ENCODE measurements at places on chromosomes 5 and 9.

GRCh38 chr9:72984991-72985390, 32.1 kb upstream of the ALDH1A1 start:
- no peak for DNase-seq

DNA sequence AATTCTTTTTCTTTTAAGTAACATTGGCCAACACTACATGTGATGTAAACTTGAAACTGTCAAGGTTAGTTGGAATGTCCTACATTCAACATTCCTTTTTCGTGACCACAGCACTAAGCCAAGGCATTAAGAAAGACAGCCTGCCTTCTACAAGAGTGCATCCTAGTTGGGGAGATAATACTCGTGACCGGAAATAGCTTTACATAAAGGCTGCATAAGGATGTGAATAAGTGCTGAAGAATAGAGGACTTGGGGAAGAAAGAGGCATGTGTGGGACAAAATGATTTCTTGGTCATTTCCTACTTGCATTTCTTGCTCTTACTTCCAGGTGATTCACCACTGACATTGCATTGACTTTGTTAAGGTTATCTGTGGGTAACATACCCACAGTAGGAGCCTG, 282.0 kb downstream of the DMRT2 start:
- no peak for DNase-seq

- no peak for DNase-seq
Measured at GRCh38 chr9:71909887-71910649, 925 bp downstream of the ABHD17B start.

DNA sequence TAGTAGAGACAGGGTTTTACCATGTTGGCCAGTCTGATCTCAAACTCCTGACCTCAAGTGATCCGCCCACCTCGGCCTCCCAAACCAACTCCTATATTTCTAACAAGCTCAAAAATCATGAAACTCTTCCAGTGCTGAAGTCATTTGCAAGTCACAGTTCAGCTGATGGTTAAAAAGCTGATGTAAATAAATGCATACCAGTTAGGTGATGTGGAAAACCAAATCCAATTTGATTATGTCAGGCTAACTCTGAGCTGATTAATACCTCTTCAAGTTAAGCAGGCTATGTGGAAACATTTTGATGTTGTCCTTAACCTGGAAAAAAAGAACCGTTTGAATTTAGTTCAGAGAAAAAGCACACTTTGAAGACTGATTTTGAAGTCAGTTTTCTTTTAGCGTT, 51.0 kb downstream of the TMEM252 start:
- no peak for DNase-seq

GRCh38 chr5:75611311-75612225, at the start of gene ANKDD1B:
ANKDD1B (plus strand) TSS chr5:75611453; CDS start chr5:75611635, 182 bp downstream.
- no peak for DNase-seq

DNA sequence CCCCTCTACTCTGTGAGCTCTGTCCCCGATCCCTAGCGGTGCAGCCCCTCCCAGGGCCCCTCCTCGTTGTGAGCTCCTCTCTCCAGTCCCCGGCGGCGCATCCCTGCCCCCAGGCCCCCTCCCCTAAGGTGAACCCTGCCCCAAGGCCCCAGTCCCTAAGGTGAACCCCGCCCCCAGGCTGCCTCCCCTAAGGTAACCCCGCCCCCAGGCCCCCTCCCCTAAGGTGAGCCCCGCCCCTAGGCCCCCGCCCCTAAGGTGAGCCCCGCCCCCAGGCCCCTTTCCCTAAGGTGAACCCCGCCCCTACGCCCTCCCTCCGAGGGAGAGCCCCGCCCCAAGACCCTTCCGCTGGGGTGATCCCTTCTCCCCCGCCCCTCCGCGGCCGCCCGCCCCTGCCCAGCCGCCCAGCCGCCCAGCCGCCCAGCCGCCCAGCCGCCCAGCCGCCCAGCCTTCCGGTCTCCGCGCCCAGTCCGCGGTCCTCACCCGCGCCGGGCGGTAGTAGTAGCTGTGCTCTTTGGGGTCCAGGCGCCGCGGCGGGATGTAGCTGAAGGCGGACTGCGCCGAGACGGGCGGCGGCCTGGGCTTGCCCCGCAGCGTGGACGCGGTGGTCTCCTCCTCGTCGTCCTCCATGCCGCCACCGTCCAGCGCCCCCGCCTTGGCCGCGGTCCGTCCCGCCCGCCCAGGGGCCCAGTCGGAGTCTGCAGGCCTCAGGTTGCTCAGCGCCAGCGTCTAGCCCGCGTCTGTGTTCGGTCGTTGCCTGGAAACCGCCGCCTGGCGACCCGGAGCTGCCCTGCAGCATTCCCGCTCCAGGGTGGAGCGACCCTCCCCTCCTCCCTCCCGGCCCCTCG, at the start of gene CFAP90:
Gene CFAP90 (minus strand): TSS at position 739 of the 845 bp plus-strand sequence. CDS start 112 bp downstream, at position 627.
- DNase-seq: no peak

DNA sequence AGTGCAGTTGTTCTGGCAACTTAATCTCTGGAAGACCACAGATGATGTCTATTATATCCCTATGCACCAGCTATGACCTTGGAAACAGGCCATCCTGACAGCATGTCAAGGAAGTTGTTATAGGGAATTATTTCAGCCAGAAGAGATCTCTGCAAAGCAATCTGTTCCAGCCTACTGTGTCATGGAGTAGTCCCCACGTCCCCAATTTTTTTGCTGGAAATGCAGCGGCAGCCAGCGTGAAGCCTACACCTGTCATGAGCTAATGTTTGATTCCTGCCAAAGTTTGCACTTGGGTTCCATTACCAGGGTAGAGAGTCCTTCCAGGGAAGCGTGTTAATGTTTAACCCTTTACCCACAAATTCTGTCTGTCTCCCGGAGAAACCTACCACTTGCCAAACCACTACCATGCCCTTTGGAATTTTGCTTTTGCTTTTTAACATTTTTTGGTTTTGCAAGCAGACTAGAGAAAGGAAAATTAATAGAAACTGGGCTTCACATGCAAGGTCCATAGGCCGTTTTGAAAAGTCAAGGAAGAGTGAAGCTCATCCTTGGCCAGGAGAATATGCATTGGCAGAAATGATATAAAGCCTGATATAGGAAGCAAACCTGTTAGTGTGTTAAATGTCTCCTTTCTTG, 174.9 kb upstream of the SPRY4 start:
- no peak for DNase-seq

- no peak for DNase-seq
Measured at GRCh38 chr9:105039175-105039799, 111.3 kb upstream of the ABCA1 start.

DNA sequence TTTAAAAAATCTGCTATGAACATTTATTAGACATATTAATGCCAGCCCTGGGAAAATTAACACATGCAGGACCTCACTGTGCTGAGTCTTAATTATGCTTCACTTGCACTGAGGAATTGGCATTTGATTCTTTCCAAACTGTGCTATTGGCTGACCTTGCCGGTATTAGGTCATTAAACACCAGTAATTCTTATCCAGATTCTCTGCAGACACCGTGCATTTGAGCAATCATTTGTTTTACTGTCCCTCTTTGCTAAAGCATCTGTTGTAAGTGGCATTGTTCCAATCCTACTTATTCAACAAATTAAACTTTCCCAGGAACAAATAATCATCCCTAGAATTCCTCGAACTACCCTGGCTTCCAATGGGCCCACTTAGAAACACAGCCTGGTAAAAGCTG, 145.0 kb downstream of the SLC12A2 start:
- peak; percentile 34 for DNase-seq

GRCh38 chr5:172274951-172275753, 8.4 kb downstream of the UBTD2 start:
- no peak for DNase-seq

GRCh38 chr5:74310997-74311930, 329.3 kb downstream of the ENC1 start:
- DNase-seq: no peak

GRCh38 chr5:43400082-43400481, 12.1 kb downstream of the CCL28 start:
- DNase-seq: no peak

GRCh38 chr9:131774636-131775035, 34.8 kb upstream of the RAPGEF1 start:
- DNase-seq: no peak

DNA sequence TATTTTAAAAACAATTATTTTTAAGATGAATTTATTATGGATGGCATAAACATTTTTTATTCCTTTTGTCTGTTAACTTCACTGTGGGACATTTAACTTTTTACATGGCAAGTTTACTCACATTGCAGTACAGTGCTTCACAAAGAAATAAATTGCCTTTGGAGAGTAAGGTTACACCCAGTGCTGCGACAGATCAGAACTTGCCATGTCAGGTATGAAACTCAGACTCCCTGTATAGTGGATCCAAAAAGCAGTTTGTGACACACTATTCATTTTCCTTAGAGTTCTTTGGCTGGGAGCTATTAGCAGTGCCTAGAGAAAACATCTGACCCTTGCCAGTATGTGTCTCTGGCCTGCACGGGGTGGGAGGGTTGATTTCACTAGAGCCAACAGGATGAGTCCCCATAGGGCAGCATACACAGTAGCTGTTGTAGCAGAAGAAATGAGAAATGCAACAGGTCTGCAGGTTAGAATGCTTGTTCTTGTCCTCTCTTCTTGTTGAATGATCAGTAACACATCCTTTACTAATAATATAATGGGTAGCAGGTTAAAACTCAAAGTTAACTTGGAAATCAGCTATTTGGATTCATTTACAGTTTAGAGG, 42.9 kb downstream of the STARD4 start:
- no peak for DNase-seq

DNA sequence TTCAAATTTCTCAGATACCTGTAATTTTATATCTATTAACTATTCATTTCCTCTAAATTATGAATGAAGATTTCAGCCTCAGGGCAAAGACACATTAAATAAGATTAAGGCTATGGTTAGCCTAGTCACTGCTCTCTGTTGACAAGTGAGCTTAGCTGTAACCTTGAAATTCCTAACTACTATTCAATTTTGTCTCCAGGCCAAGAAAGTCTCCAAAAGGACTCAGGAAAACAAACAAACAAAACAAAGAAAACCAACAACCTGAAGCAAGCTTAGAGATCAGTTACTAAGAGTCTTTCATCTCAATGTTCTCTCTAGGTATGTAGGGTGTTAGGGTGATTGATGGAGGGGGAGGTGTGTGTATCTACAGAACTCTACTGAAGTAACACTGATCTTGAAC, 9.6 kb upstream of the CTNNAL1 start:
- no peak for DNase-seq

DNA sequence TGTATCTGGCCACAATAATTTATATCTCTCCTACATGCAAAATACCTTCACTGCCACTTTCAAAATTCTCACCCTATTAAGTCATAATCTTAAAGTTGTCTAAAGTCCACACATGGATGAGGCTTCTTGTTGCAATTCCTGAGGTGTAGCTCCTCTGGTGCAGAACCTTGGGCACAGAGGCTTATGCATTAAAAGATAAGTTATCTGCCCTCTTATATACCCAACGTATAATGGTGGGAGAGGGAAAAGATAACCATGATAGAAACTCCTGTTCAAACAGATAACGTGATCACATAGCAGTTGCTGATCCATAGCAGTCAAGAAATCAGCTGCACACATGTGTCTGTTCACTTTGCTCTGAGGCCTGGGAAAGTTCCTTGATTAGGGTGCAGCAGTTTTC, 1767.0 kb downstream of the MAT2B start:
- no peak for DNase-seq

DNA sequence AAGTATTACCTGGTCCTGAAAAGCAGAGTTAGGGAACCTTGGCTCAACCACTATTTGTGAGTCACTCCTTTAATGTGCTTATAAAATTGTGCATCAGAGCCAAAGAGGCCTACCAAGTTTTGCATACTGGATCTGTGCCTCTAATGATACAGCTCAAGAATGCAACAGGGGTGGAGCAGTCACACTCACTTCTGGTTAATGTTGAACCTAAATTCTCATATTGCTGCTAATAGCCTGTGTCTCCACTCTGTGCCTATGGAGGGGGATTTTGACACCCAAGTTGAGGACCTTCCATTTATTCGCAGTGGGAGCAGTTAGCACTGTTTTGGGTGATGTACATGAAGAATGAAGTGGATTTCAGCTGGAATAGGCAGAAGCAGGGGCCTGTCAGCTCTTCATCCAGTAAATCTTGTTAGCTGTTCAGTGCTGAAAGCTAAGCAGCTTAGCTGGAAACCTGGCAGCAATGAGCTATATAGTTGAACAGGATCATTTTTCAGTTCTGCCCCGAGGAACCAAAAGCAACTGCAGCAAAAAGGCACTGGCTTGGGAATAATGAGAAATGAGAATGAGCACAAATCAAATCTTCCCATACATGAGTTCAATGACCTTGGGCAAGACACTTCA, 9.7 kb downstream of the SH3TC2 start:
- peak; percentile 45 for DNase-seq

DNA sequence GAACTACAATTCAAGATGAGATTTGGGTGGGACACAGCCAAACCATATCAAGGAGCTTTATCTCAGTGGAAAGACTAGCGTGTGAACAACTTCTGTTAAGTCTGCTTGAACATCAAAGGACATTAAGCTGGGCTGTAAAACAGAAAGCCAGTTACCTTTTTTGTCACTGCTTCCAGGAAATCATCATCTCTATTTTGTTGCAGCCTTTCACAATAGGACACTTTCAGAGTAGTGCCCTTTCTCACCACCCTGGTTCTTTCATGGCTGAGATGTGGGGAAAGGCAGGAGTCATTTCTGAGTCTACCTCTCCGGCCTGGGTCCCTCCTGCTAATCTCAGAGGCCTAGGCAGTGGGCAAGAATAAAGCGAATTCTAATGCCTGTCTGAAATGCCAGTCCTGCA, 96.2 kb upstream of the PPP1R2B start:
- no peak for DNase-seq

GRCh38 chr5:178434016-178434761, 156.0 kb downstream of the COL23A1 start:
- no peak for DNase-seq

- DNase-seq: no peak
Measured at GRCh38 chr9:16170119-16170518, 617.3 kb downstream of the CCDC171 start.

GRCh38 chr9:82208741-82209450, 220.3 kb downstream of the SPATA31D1 start:
- DNase-seq: no peak

DNA sequence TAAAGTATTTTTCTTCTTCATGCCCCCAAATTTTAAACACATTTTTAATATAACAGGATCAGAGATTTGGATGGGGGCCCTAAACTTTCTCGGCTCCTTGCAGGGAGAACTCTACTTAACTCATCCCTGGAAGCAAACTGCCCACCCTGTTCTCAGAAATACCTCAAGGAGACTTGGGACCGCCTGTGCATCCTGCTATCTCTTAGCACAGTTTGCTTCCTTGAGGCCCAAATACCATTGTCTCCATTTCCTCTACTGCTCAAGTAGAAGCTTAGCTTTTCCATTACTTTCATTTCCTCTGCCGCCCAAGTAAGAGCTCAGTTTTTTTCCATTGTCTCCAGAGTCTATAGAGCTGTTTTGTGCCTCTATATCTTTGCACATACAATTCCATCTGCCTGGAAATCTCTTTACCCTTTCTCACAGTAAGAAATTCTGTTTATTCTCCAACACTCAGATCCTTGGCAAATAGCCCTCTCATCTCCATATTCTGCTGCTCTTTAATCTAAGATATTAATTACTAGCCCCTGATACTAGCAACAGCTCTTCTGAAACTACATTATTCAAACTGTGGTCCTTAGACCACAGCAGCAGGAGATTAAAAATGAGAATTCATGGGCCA, 137.8 kb downstream of the CEMIP2 start:
- DNase-seq: no peak
